ENCODE measurements at places on chromosomes 16 and 17. TPM values are rescaled to one million over a fixed set of nuclear protein-coding genes. Genes with fewer than 3 reads are reported as not detected.

DNA sequence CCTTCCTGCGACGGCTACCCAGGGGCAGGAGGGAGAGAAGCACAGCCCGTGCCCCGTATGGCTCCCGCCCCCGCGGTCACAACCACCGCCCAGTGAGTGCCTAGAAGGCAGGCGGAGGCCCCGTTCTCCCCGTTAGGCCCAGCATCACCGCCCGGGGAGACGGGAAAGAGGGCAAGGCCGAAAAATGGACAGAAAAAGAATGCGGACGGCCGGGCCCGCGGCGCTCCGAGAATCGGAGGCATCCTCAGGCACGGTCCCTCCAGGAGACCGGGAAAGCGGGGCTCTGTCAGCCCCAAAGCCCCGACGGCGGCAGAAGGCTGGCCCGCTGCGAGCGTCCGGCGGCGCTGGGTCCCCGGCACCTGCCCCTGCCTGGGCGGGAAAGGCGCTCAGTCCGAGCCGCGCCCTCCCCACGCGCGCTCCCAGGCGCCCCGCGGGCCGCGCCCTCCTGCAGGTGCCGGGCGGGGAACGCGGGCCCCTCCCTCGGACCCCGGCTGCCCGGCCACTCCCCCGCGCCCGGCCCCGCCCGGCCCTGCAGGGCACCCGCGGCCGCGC, 407 bp downstream of the MCRIP1 start:
- peaks cover 27% of the 10 kb centered on the region for H3K4me1 ChIP-seq
- H3K4me3 ChIP-seq: peak overlapping the region; percentile 35
- peak overlapping the region; percentile 81 for H3K27ac ChIP-seq
- H3K36me3 ChIP-seq: no peaks in the 10 kb centered on the region
- no peak for DNase-seq
- no peaks in the 10 kb centered on the region for H3K27me3 ChIP-seq

Gene KRT222
- 0.69 TPM for total RNA-seq

Gene UTS2R
- not detected for total RNA-seq

Gene FBXO39
- total RNA-seq: not detected

Gene HBA2
- 6.7 TPM for total RNA-seq

GRCh38 chr16:49643429-49644144, 212.3 kb downstream of the ZNF423 start:
- peak; percentile 50 for DNase-seq
- H3K4me3 ChIP-seq: no peak overlapping the region
- H3K4me1 ChIP-seq: peaks cover 8% of the 10 kb centered on the region
- H3K36me3 ChIP-seq: no peaks in the 10 kb centered on the region
- H3K27me3 ChIP-seq: no peaks in the 10 kb centered on the region
- H3K27ac ChIP-seq: no peak overlapping the region
